Fibroblast of villous mesenchyme (primary cell): ENCODE measurements at places on chromosomes 5 and 9. TPM values are rescaled to one million over a fixed set of nuclear protein-coding genes. Genes with fewer than 3 reads are reported as not detected.
A peak's percentile ranks its signal among the peaks of the same experiment; 100 is the strongest.

The LRRTM2 gene
- total RNA-seq = under 0.01 and 0.32 TPM in 2 replicates

- peak; percentile 64 for DNase-seq
Observed at GRCh38 chr5:131634666-131634995, 398 bp downstream of the RAPGEF6 start.

GRCh38 chr9:8784838-8785237, 985.3 kb upstream of the DMAC1 start:
- DNase-seq = peak; percentile 8

DNA sequence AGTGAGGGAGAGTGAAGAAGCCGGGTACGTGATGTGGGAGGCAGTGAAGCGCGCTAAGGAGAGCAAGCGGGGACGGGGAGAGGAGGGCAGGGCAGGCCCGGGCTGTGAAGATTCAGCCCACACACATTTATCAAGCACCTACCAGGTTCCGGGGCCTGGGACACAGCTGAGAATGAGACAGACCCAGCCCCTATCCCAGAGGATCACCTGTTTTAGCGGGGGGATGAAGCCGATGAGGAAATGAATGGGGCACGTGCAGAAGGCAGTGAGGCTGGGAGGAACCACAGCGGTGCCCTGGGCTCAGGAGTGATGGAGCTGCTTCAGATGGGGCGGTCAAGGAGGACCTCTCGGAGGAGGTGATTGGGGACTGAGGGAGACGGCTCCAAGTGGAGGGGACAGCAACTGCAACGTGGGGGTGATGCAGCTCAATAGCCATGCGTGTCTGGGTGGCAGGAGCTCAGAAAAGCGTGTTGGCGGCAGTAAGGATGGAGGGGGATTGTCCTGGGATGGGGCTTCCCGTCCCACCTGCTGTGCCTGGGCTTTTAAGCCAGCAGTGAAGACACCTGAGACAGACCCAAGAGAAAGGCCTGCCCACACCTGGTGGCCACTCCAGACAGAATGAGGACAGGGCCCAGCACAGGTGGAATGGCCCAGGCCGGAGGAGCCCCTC, 77.5 kb upstream of the UNC5A start:
- DNase-seq = no peak

- DNase-seq = no peak
Observed at GRCh38 chr5:107056278-107056677, 614.5 kb downstream of the EFNA5 start.

DNA sequence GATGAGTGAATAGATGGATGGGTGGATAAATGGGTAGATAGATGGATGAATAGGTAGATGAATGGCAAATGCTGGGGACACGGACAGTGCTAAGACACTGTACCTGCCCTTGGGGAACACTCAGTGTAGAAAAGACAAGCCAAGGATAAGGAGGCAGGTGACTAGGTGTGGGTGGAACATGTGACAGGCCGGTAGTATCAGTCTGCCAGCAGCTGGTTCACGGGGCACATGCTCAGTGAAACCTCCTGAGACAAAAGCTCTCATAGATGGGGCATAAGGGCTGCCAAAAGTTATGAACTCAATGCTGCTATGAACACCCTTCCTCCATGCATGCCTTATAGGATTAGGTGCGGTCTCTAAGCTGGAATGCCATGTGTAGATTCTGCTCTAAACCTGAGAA, 71.0 kb downstream of the C5orf15 start:
- DNase-seq = no peak

GRCh38 chr9:123093141-123093540, 59.7 kb downstream of the GPR21 start:
- DNase-seq = no peak

GRCh38 chr9:135413086-135413375, 66.6 kb upstream of the PPP1R26 start:
- no peak for DNase-seq

The SLC36A2 gene
- not detected in 2 replicates for total RNA-seq

The SPATA31E1 gene
- not detected in 2 replicates for total RNA-seq

The PCDHA6 gene
- total RNA-seq = under 0.01 and 0.43 TPM in 2 replicates

GRCh38 chr5:40360685-40361084, 319.0 kb upstream of the PTGER4 start:
- no peak for DNase-seq

The SLCO6A1 gene
- total RNA-seq = under 0.01 and 0.32 TPM in 2 replicates

DNA sequence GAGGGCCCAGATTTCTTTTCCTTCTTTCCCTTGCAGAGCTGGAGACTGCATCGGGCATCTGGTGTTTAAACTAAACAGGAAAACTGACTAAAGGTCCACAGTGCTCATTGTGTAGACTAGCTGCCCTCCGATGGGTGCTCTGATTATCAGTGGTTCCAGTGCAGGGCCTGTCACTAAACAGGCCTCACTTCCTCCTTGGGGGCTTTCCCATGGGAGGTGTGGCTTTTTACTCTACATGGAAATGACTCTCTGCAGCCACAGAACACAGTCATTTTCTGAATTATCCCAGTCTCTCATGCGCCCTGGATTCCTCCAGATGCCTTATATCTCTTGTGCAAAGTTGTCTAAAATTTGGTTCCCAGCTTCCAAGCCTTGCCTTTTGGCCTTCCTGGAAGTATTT, 199.2 kb downstream of the TRIO start:
- DNase-seq = no peak

- no peak for DNase-seq
Observed at GRCh38 chr5:97406946-97407676, 224.1 kb upstream of the RIOK2 start.
